SHP77 treated with DMSO at 0.1 percent for 48 hours (cell line): ENCODE measurements at places on chromosomes 6 and 20.

DNA sequence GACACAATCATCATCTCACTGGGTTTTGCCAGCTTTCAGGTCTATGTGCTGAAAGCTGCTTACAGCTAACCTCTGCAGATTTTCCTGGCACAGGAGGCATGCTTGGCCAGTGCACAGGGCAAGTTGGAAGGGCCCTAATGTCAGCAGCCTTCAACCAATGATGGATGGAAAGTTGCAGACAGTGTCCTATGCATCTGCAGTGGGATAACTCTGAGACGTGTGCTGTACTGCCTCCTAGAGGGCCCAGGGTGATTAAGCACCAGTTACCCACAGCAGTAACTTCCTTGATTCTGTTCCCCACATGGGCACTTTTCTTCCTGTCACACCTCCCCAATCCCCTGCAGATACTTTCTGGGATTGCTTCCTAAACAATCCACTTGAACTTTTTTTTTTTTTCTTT, 38.6 kb downstream of the OVOL2 start:
- DNase-seq = no peak

- DNase-seq = no peak
Observed at GRCh38 chr6:36345681-36346466, 9.2 kb upstream of the BNIP5 start.

DNA sequence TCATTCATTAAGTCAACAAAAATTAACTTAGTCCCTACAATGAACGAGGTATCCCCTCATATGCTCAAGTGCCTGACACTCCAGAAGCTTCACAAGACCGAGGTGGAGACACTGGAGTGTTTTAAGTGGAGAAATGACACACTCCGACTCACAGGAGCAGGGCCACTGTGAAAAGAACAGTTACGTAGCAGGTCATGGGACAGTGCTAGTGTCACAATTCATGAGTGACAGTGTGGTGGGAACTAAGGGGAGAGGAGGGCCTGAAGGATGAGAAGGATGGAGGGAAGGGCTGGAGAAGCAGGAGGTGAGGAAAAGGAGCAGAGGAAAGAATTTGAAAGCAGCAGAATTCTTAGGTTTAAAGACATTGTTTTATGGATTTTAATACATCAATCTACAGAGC, 1.3 kb upstream of the HLA-A start:
- DNase-seq = no peak

GRCh38 chr20:9294041-9294440, 220.3 kb upstream of the LAMP5 start:
- DNase-seq = no peak

DNA sequence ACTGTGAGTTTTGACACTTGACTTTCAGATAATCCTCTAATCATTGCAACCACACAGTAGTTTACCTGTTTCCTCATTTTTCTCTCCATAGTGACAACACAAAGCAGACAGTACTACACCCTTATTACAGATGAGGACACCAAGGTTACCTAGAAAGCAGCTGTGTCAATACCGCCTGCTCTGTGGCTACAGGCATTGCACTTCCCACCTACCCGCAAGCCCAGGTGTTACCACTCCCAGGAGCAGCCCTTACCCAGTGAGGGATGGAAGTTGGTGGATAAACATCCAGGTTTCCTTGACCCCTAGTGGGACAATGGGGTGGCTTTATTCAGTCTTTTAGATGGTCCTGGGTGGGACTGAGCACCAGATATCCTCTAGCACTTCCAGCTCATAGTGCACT, 503.6 kb downstream of the PTPRT start:
- no peak for DNase-seq

- DNase-seq = no peak
Observed at GRCh38 chr20:35146299-35146919, 727 bp downstream of the EDEM2 start.
